ENCODE measurements at places on chromosomes 4 and X.

DNA sequence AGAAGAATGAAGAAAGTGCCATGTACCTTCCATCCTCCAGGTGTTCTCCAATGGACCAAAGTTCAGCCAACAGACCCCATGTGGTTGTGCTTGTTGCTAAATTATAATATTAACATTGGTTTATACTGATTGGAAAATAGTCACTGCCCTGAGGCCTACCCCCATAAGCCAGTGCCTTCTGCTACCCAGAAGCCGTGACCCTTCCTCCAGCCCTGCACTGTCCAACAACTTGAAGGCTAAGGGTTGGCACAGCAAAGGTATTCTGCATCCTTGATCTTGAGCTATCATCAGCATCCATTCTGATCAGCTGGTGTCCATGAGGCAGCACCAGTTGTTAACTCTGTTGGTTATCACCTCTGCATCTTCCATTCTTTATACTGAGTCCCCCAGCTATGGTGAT lies 66.2 kb upstream of the BMPR1B start:
- no peak for DNase-seq

- DNase-seq = no peak
Measured at GRCh38 chr4:602559-602942, 22.8 kb upstream of the PDE6B start.

DNA sequence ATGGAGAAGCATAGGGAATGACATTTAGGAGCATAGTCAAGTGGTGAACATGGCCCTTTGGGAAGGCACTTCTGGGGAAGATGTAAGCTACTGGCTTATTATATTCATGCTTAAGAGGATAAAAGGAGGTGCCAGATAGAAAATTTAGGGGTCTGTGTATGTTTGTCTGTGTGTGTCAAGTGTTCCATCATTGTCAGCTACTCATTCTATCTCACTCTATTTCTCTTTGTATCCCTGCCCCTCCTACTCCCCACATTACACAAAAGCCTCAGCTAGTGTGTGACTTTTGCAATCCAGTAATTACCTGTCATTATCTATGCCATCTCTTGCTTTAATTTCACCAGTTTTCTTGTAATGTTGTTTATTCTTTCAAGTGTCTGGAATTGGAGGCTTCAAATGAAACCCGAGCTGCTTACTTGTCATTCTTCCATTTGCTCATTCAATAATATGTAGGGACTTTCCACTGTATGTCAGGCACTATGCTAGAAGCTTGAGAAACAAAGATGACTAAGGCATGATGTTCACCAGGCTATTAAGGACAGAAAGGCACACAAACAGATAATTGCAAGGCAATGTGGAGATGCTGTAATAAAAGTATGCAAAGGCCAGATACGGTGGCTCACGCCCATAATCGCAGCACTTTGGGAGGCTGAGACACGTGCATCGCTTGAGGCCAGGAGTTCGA lies 229.8 kb upstream of the TEX13C start:
- DNase-seq = no peak

DNA sequence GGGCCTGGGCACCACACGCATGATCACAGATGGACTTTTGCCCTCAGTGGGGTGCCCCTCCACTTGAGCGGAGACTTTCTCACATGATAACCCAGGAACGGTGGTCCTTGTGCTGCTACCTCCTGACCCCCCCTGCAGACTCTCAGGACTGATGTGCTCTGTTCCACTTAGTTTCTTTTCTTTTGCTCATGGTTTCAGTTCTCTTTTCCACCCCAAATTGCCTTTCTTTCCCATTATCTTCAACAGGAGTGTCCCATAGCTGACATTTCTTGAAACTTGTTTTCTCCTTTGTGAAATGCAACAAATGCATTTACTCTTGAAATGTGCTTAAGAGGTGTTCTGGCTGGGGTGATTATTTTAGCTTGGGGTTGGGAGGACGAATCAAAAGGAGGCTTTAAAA lies 9.0 kb downstream of the MPC1L start:
- DNase-seq = no peak

GRCh38 chrX:1606496-1606895 lies 8.4 kb upstream of the ASMT start:
- no peak for DNase-seq

DNA sequence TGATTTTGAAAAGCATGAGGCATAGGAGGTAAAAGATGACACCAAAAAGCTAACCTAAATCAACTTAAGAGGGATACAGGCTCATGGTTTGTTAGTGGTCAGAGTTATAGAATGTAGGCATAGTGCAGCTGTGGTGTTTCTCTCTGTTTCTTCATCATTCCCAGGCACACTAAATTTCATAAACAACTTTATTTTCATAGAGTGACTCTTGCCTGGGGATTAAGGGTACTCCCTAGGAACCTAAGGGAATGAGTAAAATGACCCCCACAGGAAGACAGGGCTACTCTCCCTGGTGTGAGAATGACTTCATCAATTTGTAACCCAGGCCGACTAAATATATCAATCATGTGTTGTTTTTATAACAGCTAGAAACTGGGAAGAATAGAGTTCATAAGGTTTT lies 11.1 kb downstream of the FABP2 start:
- DNase-seq = no peak

DNA sequence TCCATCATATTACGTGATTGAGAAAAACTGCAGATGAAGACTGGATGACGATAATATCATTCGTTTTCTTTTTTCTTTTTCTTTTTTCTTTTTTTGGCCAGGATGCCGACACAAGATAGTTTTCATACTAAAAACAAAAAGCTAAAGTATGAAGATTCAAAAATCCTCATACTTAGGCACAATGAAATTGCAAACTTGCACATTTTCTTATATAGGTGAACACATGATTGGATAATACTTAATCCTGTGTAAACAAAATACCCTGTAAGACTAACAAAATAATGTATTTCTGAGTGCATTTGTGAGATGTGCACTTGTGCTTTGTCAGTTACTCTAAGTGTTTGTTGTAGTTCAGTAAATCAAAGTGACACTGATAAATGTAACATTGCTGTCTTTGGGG lies 568.9 kb downstream of the ANKRD50 start:
- no peak for DNase-seq

GRCh38 chr4:16739997-16740624 lies 158.3 kb downstream of the LDB2 start:
- no peak for DNase-seq

GRCh38 chr4:4724321-4724720 lies 135.1 kb upstream of the MSX1 start:
- DNase-seq = no peak

DNA sequence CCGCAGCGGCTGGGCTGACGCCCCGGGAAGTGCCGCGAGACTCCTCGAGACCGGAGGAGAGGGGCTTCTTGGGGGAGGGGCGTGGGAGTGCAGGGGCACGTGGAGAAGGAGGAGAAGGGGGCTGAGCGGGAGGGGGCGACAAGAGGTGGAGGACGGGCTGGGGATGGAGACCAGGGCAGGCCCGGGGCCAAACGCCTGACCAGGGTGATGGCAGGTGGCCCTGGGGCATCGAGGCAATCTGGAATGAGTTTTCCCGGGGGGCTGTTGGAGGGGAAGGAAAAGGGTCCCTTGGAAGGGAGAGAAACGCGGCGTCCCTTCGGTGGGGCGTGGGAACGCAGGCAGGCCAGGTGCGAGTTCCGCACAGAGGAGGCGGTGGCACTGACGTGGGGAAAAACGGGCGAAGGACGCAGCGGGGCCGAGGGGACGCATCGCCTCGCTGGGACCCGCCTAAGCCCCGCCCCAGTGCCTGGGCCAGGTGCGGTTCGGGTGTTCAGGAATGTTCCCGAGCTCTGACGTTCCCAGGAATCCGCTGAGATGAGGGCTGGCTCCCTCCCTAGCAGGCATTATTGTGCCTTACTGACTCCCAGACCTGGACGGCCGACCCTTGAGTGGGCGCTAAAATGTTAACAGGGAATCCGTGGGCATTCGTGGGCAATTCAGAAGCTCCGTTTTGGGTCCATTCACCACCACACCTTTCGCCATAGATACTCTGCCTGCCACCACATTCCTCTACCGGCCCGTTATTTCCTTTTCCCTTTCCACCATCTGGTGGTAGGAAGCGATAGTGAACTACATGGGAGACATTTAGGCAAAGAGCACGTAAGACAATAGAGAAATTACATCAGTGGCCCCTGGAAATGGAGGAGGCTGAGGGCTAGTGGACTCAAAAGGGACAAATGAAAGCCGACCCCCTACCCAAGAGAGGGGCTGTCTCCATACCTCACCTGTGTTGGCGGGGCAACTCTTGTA lies 795 bp upstream of the SH3KBP1 start:
- no peak for DNase-seq

DNA sequence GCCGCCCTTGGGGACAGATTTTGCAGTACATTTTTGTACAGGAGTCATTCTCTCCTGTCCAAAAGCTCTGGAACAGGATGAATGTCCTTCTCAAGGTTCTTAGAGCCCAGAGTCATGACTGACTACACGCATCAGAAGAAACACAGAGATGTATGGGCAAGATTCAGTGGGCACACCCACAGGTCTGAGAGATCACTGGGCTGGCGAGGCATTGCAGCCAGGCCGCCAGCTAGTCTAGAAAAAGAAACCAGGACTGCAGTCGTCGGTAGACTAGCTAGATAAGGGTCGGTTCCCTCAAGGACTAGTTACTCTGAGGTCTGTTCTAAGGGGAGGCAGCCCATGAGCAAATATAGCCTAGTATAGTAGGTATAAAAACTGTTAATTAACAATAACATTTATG lies 19.8 kb downstream of the GBA3 start:
- no peak for DNase-seq

- DNase-seq = peak; percentile 71
Measured at GRCh38 chr4:88592600-88593448, 544 bp downstream of the HERC3 start.

DNA sequence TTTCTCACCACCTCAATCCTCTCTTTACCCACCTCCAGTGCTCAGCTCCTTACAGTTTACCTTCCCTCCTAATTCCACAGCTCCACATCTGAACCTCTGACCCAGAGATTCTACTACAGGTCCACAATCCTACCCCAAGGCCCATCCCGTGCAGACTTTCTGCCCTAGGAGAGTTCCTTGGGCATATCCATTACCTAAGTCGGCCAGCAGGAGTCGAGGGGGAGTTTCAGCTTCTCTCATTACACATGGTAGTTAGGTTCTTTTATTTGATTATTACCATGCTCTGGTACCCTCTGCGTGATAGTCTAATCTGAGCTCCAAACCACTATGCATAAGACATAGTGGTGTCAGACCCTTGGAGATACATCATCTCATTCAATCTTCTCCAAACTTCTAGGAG lies 117.9 kb downstream of the SH3RF1 start:
- no peak for DNase-seq

- no peak for DNase-seq
Measured at GRCh38 chrX:96564595-96564994, 120.0 kb upstream of the DIAPH2 start.

DNA sequence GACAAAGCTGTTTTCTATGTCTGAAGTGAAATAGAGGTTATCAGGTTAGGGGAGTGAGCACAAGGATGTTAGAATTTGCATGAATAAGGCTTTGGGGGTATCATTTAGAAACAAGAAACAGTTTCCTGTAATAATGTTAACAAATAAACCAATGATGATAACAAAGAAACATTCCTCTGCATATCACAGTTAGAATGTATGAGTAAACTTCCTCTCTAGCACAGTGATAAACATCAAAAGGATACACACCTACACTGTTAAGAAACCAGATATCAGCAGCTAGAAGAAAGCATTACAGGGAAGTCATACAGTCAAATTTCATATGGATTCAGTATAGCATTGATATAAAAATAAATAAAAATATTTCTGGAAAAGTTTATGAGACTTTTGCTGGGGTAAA lies 340.0 kb upstream of the MAGEB16 start:
- DNase-seq = no peak

GRCh38 chrX:138742217-138742616 lies 30.7 kb upstream of the FGF13 start:
- DNase-seq = no peak

- no peak for DNase-seq
Measured at GRCh38 chr4:40998675-40999358, 215.5 kb downstream of the APBB2 start.

GRCh38 chr4:96295143-96295741 lies 455.3 kb downstream of the PDHA2 start:
- no peak for DNase-seq

DNA sequence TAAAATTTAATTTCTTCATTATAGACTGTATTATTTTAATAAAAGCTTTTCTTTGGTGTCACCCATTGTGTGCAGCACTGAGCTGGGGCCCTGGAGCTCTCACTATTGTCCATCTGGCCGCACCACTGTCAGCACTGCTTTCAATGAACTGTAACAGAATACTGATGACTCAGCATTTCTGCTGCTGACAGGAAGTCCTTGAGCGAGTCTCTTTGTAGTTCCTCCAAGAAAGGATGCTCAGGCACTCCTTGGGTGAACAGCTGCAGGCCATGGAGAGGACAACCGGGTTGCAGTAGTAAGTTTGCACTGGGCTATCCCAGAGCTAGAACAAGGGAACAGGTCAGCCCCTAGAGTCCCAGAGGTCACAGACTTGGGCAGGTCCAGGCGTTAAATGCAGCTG lies 81.6 kb downstream of the SORBS2 start:
- DNase-seq = no peak

DNA sequence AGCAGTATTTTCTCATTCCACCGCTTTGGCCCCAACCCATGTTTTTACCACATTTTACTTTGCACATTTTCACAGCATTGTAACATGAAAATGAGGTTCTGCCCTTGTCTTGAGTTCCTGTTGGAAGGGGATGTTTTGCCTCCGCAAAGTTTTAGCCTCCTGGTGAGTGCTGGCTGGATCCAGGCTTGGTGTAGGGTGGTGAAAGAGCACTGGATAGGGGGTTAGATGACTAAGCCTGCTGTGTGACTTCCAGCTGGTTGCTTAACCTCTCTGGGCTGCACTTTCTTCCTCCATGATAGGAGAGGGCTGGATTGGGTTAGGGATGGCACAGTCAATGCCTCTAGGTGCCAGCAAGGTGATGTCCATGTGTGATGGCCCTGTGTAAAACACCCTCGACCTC lies 28.9 kb downstream of the CYTL1 start:
- DNase-seq = no peak

- no peak for DNase-seq
Measured at GRCh38 chr4:75142382-75142781, 209.5 kb downstream of the PARM1 start.

DNA sequence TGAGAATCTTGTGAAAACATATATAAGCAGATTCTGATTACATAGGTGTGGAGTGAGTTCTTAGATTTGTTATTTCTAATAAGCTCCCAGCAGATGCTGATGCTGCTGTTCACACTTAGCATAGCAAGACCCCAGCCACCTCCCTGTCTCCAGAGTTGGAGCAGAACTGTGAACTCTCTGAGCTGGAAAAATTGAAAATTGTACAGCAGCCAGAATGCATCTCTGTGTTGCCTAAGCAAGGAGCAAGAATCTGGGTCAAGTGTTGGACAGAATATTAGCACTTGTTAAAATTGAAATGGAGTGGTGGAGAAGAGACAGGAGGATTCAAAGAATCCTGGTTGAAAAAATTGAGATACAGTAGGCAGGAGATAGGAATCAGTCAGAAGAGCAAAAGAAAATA lies 146.6 kb upstream of the FAM47C start:
- DNase-seq = no peak

- no peak for DNase-seq
Measured at GRCh38 chr4:14726877-14727361, 275.4 kb upstream of the CPEB2 start.
